Activated CD8-positive, alpha-beta T cell treated with anti-CD3 and anti-CD28 coated beads, Interleukin-2, amount 10 ng/mL, durations not matched to agents 7 days and 5 days (primary cell): ENCODE measurements at places on chromosomes 16 and 17. TPM values are rescaled to one million over a fixed set of nuclear protein-coding genes. Genes with fewer than 3 reads are reported as not detected.

DNA sequence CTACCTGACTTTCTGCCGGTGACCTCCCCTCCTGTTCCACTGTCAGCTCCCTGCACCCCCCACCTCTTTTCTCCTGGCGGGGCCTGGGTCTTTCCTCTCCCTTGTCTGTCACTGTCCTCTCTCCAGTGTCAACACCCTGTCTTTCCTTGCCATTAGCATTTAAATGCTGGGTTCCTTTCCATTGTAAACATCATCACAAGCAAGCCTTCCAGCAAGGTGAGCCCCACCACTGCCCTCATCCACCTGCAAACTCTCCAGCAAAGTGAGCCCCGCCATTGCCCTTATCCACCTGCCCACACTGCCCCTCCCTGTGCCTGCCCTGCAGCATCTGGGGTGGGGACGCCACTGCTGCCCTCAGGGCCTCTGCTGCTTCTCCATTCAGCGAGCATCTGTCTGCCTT is 195.0 kb downstream of the ENGASE start:
- no peak overlapping the region for H3K4me3 ChIP-seq
- DNase-seq: no peak
- peaks cover 6% of the 10 kb centered on the region for H3K27me3 ChIP-seq
- no peaks in the 10 kb centered on the region for H3K36me3 ChIP-seq

- no peaks in the 10 kb centered on the region for H3K36me3 ChIP-seq
- H3K4me1 ChIP-seq: no peaks in the 10 kb centered on the region
- H3K27me3 ChIP-seq: peaks cover 3% of the 10 kb centered on the region
- no peak overlapping the region for H3K27ac ChIP-seq
Observed at GRCh38 chr16:13856811-13857511, 63.0 kb upstream of the ERCC4 start.

GRCh38 chr17:21680366-21680765 is 12.0 kb upstream of the KCNJ18 start:
- no peaks in the 10 kb centered on the region for H3K27me3 ChIP-seq
- H3K27ac ChIP-seq: no peak overlapping the region
- DNase-seq: no peak
- no peak overlapping the region for H3K4me3 ChIP-seq

DNA sequence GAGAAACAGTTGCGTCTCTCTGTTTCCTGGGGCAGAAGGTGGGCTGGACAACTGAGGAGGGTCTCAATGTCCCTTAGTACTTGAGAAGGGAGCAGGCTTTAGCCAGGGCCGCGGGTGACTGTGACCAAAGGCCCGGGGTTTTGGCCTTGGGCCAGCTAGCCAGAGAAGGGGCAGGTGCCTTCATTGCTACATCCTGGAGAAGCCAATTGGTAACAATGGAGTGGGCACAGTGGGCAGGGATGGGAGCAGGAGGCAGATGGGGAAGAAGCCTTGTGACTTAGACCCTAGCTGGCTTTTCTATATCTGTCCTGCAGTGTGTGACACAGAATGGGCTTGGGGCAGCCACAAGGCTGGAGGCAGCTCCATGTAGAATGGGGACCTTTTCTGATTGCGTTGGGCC is 46.0 kb downstream of the CLEC16A start:
- peaks cover 90% of the 10 kb centered on the region for H3K4me1 ChIP-seq
- H3K27me3 ChIP-seq: no peaks in the 10 kb centered on the region
- no peak for DNase-seq
- peak overlapping the region; percentile 70 for H3K27ac ChIP-seq

GRCh38 chr17:40122999-40123810 is 1.4 kb downstream of the MSL1 start:
- peak overlapping the region; percentile 84 for H3K4me3 ChIP-seq
- peaks cover 33% of the 10 kb centered on the region for H3K36me3 ChIP-seq
- H3K27ac ChIP-seq: peak overlapping the region; percentile 75
- H3K27me3 ChIP-seq: no peaks in the 10 kb centered on the region
- peaks cover 31% of the 10 kb centered on the region for H3K4me1 ChIP-seq

- no peaks in the 10 kb centered on the region for H3K36me3 ChIP-seq
- H3K4me1 ChIP-seq: peaks cover 29% of the 10 kb centered on the region
- H3K27me3 ChIP-seq: peaks cover 71% of the 10 kb centered on the region
- H3K4me3 ChIP-seq: peak within 1 kb of the TSS; percentile 72
- no peak within 1 kb of the TSS for H3K27ac ChIP-seq
- DNase-seq: peak; percentile 59
Observed at GRCh38 chr16:56191156-56191815, at the start of gene GNAO1. Gene GNAO1, plus strand, starts transcription at chr16:56191489. Its CDS starts 747 bp downstream, at chr16:56192236.

GRCh38 chr17:12485361-12485906 is 180.3 kb upstream of the MYOCD start:
- no peak overlapping the region for H3K27ac ChIP-seq
- no peak overlapping the region for H3K4me3 ChIP-seq
- DNase-seq: no peak
- no peaks in the 10 kb centered on the region for H3K36me3 ChIP-seq

- no peak for DNase-seq
- no peak overlapping the region for H3K4me3 ChIP-seq
- no peaks in the 10 kb centered on the region for H3K27me3 ChIP-seq
- peaks cover 7% of the 10 kb centered on the region for H3K4me1 ChIP-seq
Observed at GRCh38 chr17:35713069-35713728, 18.2 kb upstream of the RASL10B start.

DNA sequence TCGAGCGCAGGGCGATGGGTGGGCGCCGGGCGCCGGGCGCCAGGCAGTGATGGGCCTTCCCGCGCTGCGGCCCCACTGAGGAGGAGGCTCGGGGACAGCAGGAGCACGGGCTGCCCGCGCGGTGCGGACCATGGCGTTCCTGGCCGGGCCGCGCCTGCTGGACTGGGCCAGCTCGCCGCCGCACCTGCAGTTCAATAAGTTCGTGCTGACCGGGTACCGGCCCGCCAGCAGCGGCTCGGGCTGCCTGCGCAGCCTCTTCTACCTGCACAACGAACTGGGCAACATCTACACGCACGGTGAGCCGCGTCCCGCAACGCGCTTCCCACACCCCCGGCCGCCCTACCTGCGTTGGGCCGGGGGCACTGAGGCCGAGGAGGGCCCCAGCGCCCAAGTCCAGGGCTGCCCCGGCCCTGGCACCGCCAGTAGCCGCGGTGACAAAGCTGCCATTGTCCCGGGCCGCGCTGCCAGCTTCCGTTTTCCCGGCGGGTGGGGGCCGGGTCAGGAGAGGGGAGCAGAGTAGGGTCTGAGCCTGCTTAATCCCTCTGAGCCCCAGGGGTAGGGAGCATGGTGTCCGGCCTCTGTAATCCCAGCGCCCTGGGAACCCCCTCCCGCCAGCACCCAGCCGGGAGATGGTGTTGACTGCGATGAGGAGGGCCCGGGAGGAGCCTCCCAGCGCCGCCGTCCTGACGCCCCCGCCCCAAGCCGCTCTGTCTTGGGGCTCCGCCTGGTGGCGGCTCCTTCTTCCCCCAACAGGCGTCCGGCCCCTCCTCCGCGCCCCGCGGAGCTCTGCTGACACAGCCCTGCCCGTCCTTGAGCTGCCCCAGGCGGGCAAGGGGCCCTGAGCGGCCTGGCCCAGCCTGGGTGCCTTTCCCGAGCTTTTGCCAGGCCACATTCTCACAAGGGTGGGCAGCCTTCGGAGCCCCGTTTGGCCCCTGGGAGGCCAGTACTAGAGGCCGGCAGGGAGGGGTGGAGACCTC is 685 bp downstream of the PAQR4 start:
- DNase-seq: peak; percentile 88
- peaks cover 14% of the 10 kb centered on the region for H3K27me3 ChIP-seq
- H3K36me3 ChIP-seq: peaks cover 17% of the 10 kb centered on the region
- H3K27ac ChIP-seq: peak overlapping the region; percentile 74
- peak overlapping the region; percentile 79 for H3K4me3 ChIP-seq
- peaks cover 42% of the 10 kb centered on the region for H3K4me1 ChIP-seq

- H3K27ac ChIP-seq: no peak overlapping the region
- H3K27me3 ChIP-seq: no peaks in the 10 kb centered on the region
- H3K4me3 ChIP-seq: no peak overlapping the region
- peaks cover 12% of the 10 kb centered on the region for H3K4me1 ChIP-seq
- no peak for DNase-seq
- H3K36me3 ChIP-seq: no peaks in the 10 kb centered on the region
Observed at GRCh38 chr16:70704586-70704985, 18.7 kb upstream of the MTSS2 start.

DNA sequence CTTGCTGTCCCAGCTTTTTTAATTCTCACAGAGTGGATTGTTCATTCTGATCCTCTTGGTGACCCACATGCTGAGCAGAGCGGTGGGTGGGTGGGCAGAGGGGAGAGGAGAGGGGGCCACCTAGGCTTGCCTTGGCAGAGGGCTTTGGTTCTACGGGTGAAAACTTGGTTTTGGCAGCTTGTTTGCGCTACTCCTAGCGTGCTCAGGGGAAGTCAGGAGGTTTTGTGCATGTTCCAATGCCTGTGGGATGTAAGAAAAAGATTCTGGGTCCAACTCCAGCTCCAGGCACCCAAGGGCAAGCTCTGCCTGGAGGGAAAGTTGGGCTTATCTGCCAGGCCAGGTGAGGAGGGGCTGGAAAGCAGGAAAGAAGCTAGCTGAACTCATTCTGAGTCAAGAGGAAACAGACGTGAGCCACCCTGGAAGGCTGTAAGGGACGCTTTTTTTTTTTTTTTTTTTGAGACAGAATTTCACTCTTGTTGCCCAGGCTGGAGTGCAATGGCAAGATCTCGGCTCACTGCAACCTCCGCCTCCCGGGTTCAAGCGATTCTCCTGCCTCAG is 169.1 kb downstream of the WSCD1 start:
- no peak for DNase-seq
- H3K27ac ChIP-seq: no peak overlapping the region
- H3K4me3 ChIP-seq: no peak overlapping the region
- no peaks in the 10 kb centered on the region for H3K27me3 ChIP-seq

DNA sequence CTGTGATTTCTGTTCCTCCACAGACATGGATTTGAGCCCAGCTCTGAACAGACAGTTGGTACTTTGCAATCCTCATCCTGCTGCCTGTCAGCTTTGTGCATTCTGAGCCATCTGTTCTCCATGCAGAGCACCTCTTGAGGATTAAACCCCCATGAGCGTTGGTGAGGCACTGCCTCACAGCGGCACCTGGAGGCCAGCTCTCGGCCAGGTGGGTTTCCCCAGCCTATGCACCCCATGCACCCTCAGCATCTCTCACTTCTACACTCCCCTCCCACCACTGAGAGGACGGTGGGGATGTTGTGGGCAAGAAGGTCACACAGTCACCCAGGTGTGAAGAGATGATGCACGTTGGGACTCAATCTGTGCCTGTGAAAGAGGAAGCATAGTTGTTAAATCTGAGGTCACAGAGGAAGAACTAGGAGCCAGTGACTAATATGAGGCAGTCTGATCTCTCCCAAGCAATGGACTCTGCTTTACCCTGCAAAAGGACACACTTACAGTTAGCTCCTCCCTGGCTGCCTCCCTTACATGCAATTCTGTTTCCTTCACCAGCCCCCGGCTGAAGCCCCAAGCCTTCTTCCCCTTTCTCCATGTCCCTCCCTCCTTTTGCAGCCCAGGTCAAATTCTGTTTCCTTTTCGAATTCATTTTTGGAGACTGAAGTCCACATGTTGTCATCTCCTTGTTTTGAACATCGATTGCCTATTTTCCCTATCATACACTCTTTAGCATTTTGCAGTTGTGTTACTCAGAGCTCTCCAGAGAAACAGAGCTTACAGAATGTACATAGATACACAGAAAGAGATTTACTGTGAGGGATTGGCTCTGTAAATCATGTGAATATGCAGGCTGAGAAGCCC is 58.5 kb downstream of the HS3ST3B1 start:
- H3K36me3 ChIP-seq: no peaks in the 10 kb centered on the region
- DNase-seq: peak; percentile 39
- H3K27me3 ChIP-seq: no peaks in the 10 kb centered on the region
- H3K27ac ChIP-seq: no peak overlapping the region
- H3K4me3 ChIP-seq: no peak overlapping the region

DNA sequence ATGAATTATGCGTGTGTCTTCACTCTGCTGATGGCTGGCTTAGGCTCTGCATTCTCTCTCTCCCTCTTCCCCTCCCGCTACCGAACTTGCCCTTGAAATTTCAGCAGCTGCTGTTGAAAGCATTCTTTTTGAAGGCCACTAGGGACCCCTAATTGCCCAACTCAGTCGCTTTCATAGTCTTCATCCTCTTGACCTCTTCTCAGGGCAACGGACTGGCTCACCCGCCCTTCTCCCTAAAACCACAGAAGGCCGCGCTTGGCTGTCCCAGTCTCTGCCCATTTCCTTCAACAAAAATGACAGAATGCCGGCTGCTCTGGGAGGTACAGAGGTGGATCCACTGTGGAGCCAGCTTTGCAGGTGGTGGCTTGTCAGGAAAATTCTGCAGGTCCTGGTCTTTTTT is 21.0 kb upstream of the FMNL1 start:
- no peaks in the 10 kb centered on the region for H3K36me3 ChIP-seq
- DNase-seq: no peak
- H3K4me1 ChIP-seq: peaks cover 5% of the 10 kb centered on the region
- no peaks in the 10 kb centered on the region for H3K27me3 ChIP-seq
- no peak overlapping the region for H3K4me3 ChIP-seq

GRCh38 chr17:74921769-74922168 is 1.3 kb downstream of the USH1G start:
- peaks cover 39% of the 10 kb centered on the region for H3K27me3 ChIP-seq
- no peaks in the 10 kb centered on the region for H3K36me3 ChIP-seq
- H3K4me3 ChIP-seq: no peak overlapping the region

GRCh38 chr16:85835956-85836705 is 36.6 kb downstream of the COX4I1 start:
- H3K4me1 ChIP-seq: no peaks in the 10 kb centered on the region
- peaks cover 19% of the 10 kb centered on the region for H3K27me3 ChIP-seq
- H3K4me3 ChIP-seq: no peak overlapping the region
- H3K36me3 ChIP-seq: no peaks in the 10 kb centered on the region

DNA sequence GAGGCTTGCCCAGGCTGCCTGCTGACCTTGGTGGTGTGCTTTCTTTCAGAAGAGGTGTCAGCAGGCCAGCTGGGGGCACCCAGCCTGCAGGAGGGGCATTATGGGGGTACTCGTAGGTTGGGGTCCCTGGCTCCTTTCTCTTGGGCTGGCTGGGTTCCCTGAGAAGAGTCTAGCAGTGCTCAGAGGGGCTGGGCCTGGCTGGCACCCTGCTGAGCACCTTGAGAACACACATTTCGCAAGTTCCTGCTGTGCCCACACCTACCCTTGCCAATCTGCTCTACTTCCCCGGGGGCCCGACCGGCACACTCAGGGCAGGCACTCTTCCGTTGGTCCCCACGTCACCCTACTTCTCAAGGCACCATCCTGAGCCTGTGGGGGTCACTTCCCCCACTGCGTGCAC is 5.1 kb downstream of the CEMP1 start:
- H3K27ac ChIP-seq: no peak overlapping the region
- H3K36me3 ChIP-seq: peaks cover 28% of the 10 kb centered on the region
- no peaks in the 10 kb centered on the region for H3K27me3 ChIP-seq
- H3K4me3 ChIP-seq: no peak overlapping the region
- H3K4me1 ChIP-seq: peaks cover 12% of the 10 kb centered on the region
- DNase-seq: no peak

HIGD1B gene
- total RNA-seq: not detected

SRCIN1 gene
- not detected for total RNA-seq

PSMC3IP gene
- 19.2 TPM for total RNA-seq

AIPL1 gene
- not detected for total RNA-seq

TP53TG3B gene
- not detected for total RNA-seq

EPOP gene
- total RNA-seq: 11.4 TPM

FSCN2 gene
- total RNA-seq: 0.52 TPM

TBC1D3H gene
- not detected for total RNA-seq

KIF2B gene
- not detected for total RNA-seq

CCL1 gene
- total RNA-seq: not detected

GNG13 gene
- total RNA-seq: not detected
